Putamen (tissue), 1 donor: ENCODE measurements at places on chromosomes 3 and 15.
A peak's percentile ranks its signal among the peaks of the same experiment; 100 is the strongest.

- no peak for DNase-seq
These were observed 245.3 kb upstream of the ZPLD1 start for GRCh38 chr3:102189541-102189940.

GRCh38 chr3:45800611-45801010 lies 4.3 kb upstream of the SLC6A20 start:
- DNase-seq: no peak

- peak; percentile 62 for DNase-seq
These were observed 6.5 kb upstream of the ALDH1A3 start for GRCh38 chr15:100873029-100873677.

GRCh38 chr3:74402821-74403220 lies 211.6 kb downstream of the CNTN3 start:
- no peak for DNase-seq

GRCh38 chr3:176939022-176939817 lies 258.1 kb downstream of the TBL1XR1 start:
- DNase-seq: peak; percentile 80

DNA sequence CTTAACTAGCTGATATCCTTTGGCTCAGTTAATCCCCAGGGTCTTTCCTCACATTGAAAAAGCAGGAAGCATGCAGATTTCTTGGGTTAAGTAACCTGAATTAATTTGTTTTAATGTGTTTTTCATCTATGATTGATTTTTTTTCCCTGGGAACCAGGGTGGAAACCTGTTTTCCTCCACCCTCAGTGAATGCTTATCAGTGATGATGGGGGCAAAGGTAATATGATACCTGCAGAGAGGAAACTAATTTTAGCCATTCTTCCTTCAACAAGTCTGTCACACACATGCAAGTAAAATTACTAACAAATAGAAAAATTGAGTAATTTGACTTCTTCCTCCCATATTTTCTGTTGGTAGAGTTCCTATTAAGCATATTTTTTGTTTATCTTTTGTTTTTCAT lies 5.9 kb downstream of the CASR start:
- no peak for DNase-seq

- no peak for DNase-seq
These were observed 422.0 kb downstream of the SOX2 start for GRCh38 chr3:182133752-182134151.

GRCh38 chr15:31374986-31375385 lies 48.4 kb downstream of the KLF13 start:
- DNase-seq: no peak

DNA sequence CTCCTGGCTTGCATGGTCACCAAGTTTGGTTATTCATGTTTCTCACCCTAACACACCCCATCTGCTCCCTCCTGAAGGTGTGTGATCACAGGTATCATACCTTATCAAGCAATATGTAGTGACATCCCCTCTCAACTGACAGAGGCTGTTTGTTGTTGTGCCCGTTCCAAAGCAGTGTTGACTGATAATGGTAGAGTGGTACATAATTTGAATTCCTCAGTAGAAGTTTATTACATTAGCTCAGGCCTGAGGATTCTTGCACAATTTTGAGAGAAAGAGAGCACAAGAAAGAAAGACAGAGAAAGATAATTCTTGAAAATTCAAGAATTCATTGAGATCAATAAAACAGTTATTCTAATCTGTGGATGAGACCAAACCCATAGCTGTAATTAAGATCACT lies 69.1 kb upstream of the SATB1 start:
- no peak for DNase-seq
